Esophagus squamous epithelium (tissue), 5 donors: ENCODE measurements at places on chromosomes 2 and 18.

GRCh38 chr2:239727182-239727775, 297.9 kb downstream of the NDUFA10 start:
- DNase-seq = no peak

- DNase-seq = no peak
Measured at GRCh38 chr18:3984163-3984757, 470.8 kb downstream of the DLGAP1 start.

DNA sequence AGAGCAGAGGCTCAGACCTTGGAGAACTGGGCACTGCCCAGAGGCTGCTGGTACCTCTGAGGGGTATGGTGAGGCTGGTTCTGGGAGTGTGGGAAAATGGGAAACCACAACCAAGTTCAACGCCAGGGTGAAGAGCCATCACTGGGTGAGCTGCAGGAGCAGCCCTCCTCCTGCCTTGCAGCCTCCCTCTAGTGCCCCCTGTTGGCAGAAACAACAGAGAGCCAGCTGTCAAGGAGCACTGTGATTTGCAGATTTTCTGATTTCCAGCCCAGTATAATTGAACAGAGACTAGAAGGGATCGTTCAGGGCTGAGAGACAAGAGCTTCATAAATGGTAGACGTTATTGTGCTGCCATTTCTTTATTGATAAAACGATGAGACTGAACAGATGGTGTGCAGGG, 50.5 kb downstream of the MAPK4 start:
- DNase-seq = no peak

- no peak for DNase-seq
Measured at GRCh38 chr2:1546023-1546591, 132.8 kb downstream of the TPO start.

DNA sequence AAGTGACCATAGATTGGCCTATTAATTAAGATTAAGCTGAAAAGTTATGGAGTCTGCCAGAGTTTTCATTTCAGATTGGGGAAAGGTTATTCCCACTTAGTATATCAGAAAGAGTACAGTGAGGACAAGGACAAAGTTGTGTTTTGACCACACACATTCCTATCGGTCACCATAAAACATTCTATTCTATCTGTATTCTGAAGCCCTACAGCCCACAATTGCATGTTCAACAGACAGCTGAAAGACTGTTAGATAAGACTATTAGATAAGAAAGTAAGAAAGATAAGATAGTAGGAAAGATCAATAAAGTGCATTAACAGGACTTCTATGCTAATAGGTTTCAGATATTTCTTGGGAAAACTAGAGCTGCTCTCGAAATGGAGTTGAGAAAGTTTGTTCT, 26.7 kb upstream of the ACYP2 start:
- DNase-seq = no peak

DNA sequence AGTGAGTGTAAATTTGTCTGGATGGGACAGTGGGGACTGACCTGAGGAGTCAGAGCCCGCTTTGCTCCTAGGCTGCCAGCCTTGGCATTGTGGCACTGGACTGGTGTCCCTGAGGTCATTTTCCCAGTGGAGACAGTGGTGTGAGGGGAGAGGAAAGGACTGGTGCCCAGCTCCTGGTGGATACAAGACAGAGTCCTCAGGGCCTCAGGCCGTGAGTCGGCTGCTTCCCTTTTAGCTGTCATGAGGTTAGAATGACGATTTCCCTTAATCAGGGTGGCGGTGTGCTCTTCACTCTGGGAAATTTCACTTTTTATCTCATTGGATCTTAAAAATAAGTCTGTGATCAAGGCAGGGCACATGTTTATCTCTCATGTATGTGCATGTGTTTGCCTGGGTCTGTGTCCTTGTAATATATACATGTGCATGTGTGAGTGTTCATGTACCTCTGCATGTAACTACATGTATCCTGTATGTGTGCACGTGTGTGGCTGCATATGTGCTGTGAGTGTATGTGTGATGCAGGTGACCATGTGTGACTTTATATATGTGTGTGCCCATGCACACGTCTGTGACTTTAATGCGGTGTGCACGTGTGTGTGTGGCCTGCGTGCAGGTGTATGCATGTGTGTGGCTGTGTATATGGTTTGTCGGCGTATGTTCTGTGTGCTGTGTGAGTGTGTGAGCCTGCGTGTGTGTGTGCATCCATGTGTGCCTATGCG, 55.7 kb downstream of the GLI2 start:
- DNase-seq = no peak

- no peak for DNase-seq
Measured at GRCh38 chr2:67996772-67997527, 65.9 kb downstream of the C1D start.

- no peak for DNase-seq
Measured at GRCh38 chr2:106356291-106356690, 111.9 kb downstream of the RGPD3 start.

- DNase-seq = no peak
Measured at GRCh38 chr2:31240381-31241365, 6.7 kb downstream of the EHD3 start.
